Stimulated activated CD8-positive, alpha-beta memory T cell treated with anti-CD3 and anti-CD28 coated beads, Interleukin-15, amount 100 ng/mL, for 1 hour (primary cell): ENCODE measurements at places on chromosomes 4 and X.

DNA sequence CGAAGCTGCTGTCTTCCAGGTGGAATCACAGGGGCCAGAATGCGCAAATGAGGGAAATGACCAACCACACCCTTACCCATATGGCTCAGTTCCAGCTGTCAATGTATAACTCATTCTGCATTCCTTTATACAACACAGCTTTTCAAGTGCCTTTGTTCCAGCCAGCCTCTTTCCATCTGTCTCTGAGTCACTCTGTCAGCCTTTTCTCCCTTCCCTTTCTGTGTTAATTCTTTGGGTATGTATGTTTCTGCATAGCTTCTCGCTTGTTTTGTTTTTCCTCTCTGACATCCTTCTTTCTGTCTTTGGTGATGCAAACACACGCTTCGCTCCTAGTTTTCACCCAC is 54.5 kb downstream of the RS1 start:
- DNase-seq: no peak

DNA sequence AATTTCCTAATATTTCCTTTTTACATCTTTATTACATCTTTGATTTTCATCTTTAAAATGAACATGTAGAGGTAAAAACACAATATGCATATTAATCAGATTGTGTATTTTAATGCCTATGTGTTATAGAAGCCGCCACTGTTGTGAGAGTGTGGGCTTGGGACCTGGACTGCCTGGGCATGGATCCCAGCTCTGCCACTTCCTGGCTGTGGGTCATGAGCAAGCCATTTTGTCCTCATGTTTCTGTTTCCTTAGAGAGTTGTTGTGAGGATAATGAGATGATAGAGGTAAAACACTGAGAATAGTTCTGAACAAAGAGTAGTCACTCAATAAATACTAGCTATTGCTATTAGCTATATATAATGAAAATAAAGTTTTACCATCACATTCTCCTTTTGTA is 38.4 kb upstream of the SCOC start:
- DNase-seq: no peak

DNA sequence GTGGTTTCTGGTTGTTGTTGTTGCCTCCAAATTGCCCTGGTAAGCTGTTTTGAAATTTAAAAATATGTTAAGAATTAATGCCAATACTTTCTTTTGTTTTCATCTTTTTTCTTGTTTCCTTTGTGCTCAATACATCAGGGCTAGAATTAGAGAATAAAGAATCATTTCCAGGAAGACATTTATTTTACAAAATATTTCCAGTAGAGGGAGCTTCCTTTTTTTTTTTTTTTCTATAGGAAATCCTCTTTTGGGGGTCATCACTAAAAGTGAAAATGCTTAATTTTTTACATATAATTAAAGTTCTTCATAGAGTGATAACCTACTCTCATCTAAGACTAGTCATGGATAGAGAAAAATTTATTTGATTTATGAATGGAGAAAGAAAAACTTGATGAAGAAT is 2.4 kb downstream of the GLRA3 start:
- DNase-seq: no peak

- DNase-seq: no peak
Observed at GRCh38 chr4:42510225-42510624, 112.9 kb downstream of the SHISA3 start.

DNA sequence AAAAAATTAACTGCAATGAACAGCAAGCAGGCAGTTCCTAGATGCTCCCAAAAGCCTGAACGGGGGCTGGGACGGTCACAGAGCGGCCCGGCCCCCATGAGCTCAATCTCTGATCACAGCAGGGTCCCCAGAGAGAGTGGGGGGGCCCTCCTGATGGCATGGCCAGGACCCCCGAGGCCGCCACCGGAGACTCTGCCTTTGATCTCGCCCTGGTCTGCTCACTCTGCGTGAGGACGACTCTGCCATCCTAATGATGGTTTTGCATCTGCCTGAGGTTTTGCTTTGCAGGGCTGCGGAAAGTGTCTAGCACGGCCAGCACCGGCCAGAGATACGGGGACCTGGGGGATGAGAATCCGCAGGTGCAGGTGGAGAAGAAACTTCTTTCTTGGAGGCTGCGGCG is 103.8 kb downstream of the SHOX start:
- no peak for DNase-seq

DNA sequence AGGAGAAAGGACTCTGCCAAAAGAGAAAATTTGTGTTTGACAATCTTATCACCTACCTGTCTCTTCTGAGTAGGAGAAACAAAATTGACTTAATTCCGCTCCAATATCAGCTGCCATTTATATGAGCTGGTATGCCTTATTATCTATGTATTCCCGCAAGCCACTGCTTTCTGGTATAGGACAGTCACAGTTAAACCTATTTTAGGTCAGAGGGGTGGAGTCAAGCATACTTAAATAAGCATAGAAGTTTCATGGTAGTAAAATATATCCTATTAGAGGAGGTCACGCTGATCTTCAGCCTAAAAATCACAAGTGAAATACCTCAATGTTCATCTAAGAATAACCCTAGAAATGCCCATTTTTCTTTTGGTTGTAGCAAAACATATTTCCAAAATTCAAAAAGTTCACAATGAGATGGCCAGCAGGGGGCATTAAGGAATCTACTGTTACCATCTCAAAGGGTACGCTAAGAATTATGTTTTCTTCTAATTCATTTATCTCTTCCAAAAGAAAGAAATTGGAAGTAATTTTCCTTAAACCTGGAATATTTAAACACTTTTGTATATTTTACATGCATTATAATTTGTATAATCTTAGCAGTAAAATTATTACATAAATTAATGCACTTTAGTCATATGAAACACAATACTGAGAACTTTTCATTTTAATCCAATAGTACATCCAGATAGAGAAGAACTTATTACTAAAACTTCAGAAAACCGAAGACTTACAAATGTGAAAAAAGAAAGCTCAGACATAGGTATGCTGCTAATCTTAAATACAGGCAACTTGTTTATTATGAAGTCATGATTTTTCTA is 10.5 kb downstream of the PPAT start:
- DNase-seq: peak; percentile 26

GRCh38 chr4:125062115-125063050 is 252.4 kb upstream of the FAT4 start:
- DNase-seq: no peak
